CD4-positive, CD25-positive, alpha-beta regulatory T cell (primary cell): ENCODE measurements at places on chromosomes 12 and 14. TPM values are rescaled to one million over a fixed set of nuclear protein-coding genes. Genes with fewer than 3 reads are reported as not detected.
A peak's percentile ranks its signal among the peaks of the same experiment; 100 is the strongest.

- no peak overlapping the region for H3K4me3 ChIP-seq
- no peak for DNase-seq
- H3K4me1 ChIP-seq, result no peaks in the 10 kb centered on the region
- H3K27me3 ChIP-seq, result no peaks in the 10 kb centered on the region
- H3K27ac ChIP-seq, result no peak overlapping the region
Measured at GRCh38 chr14:95307402-95308041, 12.2 kb downstream of the CLMN start.

GRCh38 chr14:25602106-25602505 is 552.2 kb upstream of the STXBP6 start:
- DNase-seq, result no peak
- no peaks in the 10 kb centered on the region for H3K36me3 ChIP-seq
- H3K4me3 ChIP-seq, result no peak overlapping the region
- H3K27me3 ChIP-seq, result no peaks in the 10 kb centered on the region

GRCh38 chr12:112938751-112939150 is 477 bp downstream of the OAS3 start:
- no peaks in the 10 kb centered on the region for H3K27me3 ChIP-seq
- no peak for DNase-seq
- peak overlapping the region; percentile 93 for H3K4me3 ChIP-seq
- H3K4me1 ChIP-seq, result peaks cover 23% of the 10 kb centered on the region

GRCh38 chr12:47189728-47190127 is 110.0 kb upstream of the AMIGO2 start:
- no peak overlapping the region for H3K27ac ChIP-seq
- no peak for DNase-seq
- peaks cover 53% of the 10 kb centered on the region for H3K4me1 ChIP-seq

- no peaks in the 10 kb centered on the region for H3K4me1 ChIP-seq
- no peak for DNase-seq
- no peak overlapping the region for H3K4me3 ChIP-seq
- peaks cover 21% of the 10 kb centered on the region for H3K27me3 ChIP-seq
- no peak overlapping the region for H3K27ac ChIP-seq
Measured at GRCh38 chr12:114672817-114673168, 11.2 kb downstream of the TBX3 start.

- H3K27me3 ChIP-seq, result no peaks in the 10 kb centered on the region
- no peaks in the 10 kb centered on the region for H3K4me1 ChIP-seq
- no peak for DNase-seq
- no peaks in the 10 kb centered on the region for H3K36me3 ChIP-seq
- H3K4me3 ChIP-seq, result no peak overlapping the region
Measured at GRCh38 chr12:126974779-126975178, 1292.2 kb upstream of the TMEM132C start.

DNA sequence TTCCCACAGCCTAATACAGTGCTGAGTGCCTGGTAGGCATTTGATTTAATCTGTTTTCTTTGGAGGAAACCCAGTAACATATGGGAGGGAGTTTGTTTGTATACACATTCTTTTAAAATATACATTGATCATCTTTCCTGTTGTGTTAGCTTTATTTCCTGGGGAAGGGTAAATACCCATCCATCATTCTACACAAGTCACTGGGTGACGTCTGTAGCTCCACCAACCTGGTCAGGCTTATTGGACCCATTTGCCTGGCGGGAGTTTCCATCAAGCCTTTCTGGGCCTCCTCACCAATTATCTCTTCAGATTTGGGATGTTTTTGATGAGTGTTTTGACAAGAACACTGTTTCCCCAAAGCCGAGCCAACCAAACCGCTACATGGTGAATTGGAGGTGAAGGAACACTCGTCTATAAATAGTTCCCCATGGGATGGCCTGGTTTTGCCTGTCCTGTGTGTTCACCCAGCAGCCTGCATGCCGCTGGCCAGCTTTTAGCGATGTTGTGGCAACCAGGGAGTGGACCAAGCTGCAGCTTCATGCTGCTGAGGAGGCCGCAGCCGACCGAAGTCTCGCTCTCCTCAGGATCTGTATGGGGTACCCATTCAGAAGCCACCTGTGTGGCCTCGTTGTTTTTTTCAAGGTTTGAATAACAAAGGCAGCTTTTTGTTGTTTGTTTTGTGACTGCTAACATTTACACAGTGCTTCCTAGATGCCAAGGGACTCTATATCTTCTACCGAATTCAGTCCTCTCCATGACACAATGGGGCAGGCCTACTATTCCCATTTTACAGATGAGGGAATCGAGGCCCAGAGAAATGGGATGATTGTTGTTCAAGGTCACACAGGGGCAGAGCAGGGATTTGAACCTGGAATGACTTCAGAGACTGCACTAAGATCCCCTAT is 22.6 kb downstream of the PLXNC1 start:
- H3K27me3 ChIP-seq, result no peaks in the 10 kb centered on the region
- no peaks in the 10 kb centered on the region for H3K36me3 ChIP-seq
- DNase-seq, result no peak
- H3K4me1 ChIP-seq, result peaks cover 9% of the 10 kb centered on the region
- no peak overlapping the region for H3K4me3 ChIP-seq

GRCh38 chr14:96501217-96501739 is 904 bp upstream of the PAPOLA start:
- no peaks in the 10 kb centered on the region for H3K27me3 ChIP-seq
- peak overlapping the region; percentile 88 for H3K4me3 ChIP-seq
- peaks cover 2% of the 10 kb centered on the region for H3K36me3 ChIP-seq
- DNase-seq, result no peak
- peak overlapping the region; percentile 95 for H3K27ac ChIP-seq

DNA sequence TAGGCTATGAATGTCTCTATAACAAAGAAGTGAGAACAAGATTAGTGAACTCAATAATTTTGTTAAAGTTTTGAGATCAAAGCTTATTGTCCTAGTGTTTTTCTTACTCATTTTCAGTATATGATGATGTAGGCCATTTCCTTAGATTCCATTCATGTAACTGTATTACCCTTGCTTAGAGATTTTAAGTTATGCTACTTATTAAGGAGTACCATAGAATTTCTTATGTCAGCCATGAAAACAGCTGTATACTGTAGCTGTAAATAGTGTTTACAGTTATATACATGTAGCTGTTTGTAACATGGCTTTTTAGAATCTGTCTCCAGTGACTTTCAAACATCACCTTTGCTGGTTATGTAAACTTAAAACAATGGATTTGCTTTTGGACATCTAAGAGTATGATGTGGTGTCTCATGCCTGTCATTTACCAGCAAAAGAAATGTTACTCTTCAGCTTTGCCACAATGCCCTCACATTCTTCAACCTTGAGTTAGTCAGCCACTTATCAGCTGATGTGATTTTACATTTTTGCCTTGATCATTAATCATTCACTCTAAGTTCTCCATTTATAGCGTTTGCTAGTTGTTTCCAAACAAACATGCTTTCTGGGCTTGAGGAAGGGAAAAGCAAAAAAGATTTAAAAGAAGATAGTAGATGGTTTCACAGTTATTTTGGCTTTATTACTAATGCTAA is 55.5 kb downstream of the SLC16A7 start:
- H3K4me1 ChIP-seq, result no peaks in the 10 kb centered on the region
- peaks cover 3% of the 10 kb centered on the region for H3K36me3 ChIP-seq
- no peaks in the 10 kb centered on the region for H3K27me3 ChIP-seq
- H3K4me3 ChIP-seq, result no peak overlapping the region
- no peak for DNase-seq
- H3K27ac ChIP-seq, result no peak overlapping the region

GRCh38 chr14:58947814-58948445 is 240.5 kb upstream of the DAAM1 start:
- no peak overlapping the region for H3K27ac ChIP-seq
- H3K36me3 ChIP-seq, result no peaks in the 10 kb centered on the region
- no peak for DNase-seq
- no peak overlapping the region for H3K4me3 ChIP-seq
- no peaks in the 10 kb centered on the region for H3K4me1 ChIP-seq

GRCh38 chr12:57800965-57801364 is 17.6 kb downstream of the AVIL start:
- no peaks in the 10 kb centered on the region for H3K4me1 ChIP-seq
- H3K27me3 ChIP-seq, result no peaks in the 10 kb centered on the region
- no peak for DNase-seq
- no peak overlapping the region for H3K4me3 ChIP-seq
- no peak overlapping the region for H3K27ac ChIP-seq

- H3K27ac ChIP-seq, result no peak overlapping the region
- no peaks in the 10 kb centered on the region for H3K4me1 ChIP-seq
- H3K27me3 ChIP-seq, result peaks cover 2% of the 10 kb centered on the region
- H3K36me3 ChIP-seq, result no peaks in the 10 kb centered on the region
- H3K4me3 ChIP-seq, result no peak overlapping the region
- DNase-seq, result no peak
Measured at GRCh38 chr12:103850429-103850828, 9.4 kb upstream of the NT5DC3 start.

GRCh38 chr12:6347367-6348338 is 5.8 kb upstream of the TNFRSF1A start:
- H3K27ac ChIP-seq, result no peak overlapping the region
- H3K36me3 ChIP-seq, result no peaks in the 10 kb centered on the region
- H3K27me3 ChIP-seq, result no peaks in the 10 kb centered on the region
- no peak for DNase-seq
- peaks cover 24% of the 10 kb centered on the region for H3K4me1 ChIP-seq
- H3K4me3 ChIP-seq, result no peak overlapping the region

DNA sequence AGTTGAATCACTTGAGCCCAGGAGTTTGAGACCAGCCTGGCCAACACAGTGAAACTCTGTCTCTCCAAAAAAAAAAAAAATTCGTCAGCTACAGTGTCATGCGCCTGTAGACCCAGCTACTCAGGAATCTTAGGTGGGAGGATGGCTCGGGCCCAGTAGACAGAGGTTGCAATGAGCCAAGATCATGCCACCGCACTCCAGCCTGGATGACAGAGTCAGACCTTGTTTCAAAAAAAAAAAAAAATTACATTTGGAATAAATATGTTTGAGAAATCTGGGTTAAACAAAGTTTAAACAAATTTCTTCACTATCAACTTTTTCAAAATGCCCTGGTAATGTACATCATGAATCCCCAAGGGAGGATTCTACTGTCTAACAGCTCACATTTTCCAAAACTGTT is 187.0 kb upstream of the RASSF8 start:
- H3K27me3 ChIP-seq, result no peaks in the 10 kb centered on the region
- no peaks in the 10 kb centered on the region for H3K4me1 ChIP-seq
- no peak overlapping the region for H3K4me3 ChIP-seq
- no peaks in the 10 kb centered on the region for H3K36me3 ChIP-seq
- no peak for DNase-seq
- H3K27ac ChIP-seq, result no peak overlapping the region

DNA sequence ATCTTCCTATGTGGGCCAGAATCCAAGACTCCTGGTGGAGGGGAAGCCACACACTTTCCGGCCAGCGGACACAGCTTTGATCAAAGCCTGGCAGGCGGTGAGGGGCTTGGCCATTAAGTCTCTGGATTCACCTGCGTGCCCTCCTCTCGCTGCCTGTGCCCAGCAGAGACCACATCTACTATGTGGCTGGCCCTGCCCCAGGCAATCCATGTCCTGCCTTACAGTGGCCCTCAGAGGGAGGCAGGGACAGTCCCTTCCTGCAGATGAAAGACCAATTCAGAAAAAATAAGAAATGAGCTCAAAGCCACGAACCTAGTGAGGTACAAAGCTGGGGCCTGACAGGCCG is 82.7 kb upstream of the GPR68 start:
- DNase-seq, result no peak
- no peaks in the 10 kb centered on the region for H3K27me3 ChIP-seq
- peaks cover 88% of the 10 kb centered on the region for H3K4me1 ChIP-seq

DNA sequence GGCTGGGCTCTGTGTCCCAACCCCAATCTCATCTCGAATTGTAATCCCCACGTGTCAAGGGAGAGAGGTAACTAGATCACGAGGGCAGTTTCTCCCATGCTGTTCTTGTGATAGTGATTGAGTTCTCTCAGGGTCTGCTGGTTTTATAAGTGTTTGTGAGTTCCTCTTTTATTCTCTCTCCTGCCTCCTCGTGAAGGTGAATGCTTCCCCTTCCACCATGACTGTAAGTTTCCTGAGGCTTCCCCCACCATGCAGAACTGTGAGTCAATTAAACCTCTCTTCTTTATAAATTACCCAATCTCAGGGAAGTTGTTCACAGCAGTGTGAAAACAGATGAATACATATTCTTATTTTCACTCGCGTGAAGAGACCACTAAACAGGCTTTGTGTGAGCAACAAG is 148.2 kb downstream of the TMEM30B start:
- no peak overlapping the region for H3K27ac ChIP-seq
- no peaks in the 10 kb centered on the region for H3K4me1 ChIP-seq

DNA sequence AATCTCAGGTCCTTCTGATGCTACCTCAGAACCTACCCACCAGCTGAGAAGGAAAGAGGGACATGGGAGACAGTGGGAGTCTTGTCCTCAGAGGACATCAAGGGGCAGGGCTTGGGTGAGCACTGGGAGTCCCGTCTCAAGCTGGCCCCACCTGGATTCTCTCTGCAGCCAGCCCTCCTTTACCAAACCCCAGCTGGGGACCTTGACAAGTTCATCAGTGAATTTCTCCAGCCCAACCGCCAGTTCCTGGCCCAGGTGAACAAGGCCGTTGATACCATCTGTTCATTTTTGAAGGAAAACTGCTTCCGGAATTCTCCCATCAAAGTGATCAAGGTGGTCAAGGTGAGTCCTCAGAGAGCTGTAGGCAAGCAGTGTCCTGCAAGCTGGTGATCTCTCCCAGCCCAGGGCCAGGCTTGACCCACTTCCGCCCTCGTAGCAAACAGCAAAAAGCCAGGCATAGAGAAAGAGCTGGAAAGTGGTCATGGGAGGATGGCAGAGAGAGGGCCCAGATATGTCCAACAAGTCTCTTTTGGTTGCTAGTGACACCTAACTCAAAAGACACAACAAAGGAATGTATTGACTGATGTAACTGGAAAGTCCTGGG is 14.2 kb upstream of the OAS2 start:
- H3K36me3 ChIP-seq, result peaks cover 77% of the 10 kb centered on the region
- H3K27me3 ChIP-seq, result no peaks in the 10 kb centered on the region
- H3K27ac ChIP-seq, result no peak overlapping the region
- no peak overlapping the region for H3K4me3 ChIP-seq

- DNase-seq, result no peak
- H3K36me3 ChIP-seq, result no peaks in the 10 kb centered on the region
- H3K27ac ChIP-seq, result no peak overlapping the region
- no peak overlapping the region for H3K4me3 ChIP-seq
- no peaks in the 10 kb centered on the region for H3K4me1 ChIP-seq
- H3K27me3 ChIP-seq, result peaks cover 19% of the 10 kb centered on the region
Measured at GRCh38 chr12:105100998-105101397, 6.5 kb upstream of the WASHC4 start.

DNA sequence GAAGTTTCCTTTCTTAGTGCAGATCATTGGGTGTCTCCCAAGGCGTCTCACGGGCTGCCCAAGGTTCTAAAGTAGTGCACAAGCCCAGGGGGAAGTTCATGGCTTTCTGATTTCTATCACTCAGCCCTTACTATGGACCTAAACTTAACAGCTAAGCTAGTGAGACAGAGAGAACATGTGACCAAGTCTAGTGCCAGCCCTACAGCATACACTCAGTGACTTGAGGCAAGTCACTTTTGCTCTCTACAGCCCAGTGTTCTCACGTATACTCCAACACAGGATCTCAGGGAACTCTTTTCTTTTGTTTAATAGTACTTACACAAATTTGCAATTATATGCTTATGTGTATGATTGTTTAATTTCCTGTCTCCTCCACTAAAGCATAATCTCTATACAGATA is 48.6 kb downstream of the NKX2-1 start:
- H3K36me3 ChIP-seq, result no peaks in the 10 kb centered on the region
- H3K4me1 ChIP-seq, result no peaks in the 10 kb centered on the region
- no peak overlapping the region for H3K27ac ChIP-seq
- DNase-seq, result no peak
- H3K27me3 ChIP-seq, result no peaks in the 10 kb centered on the region

Gene PAPLN
- not detected for total RNA-seq

Gene HOXC12
- total RNA-seq, result not detected
